ENCODE measurements at places on chromosomes 11 and 22.

DNA sequence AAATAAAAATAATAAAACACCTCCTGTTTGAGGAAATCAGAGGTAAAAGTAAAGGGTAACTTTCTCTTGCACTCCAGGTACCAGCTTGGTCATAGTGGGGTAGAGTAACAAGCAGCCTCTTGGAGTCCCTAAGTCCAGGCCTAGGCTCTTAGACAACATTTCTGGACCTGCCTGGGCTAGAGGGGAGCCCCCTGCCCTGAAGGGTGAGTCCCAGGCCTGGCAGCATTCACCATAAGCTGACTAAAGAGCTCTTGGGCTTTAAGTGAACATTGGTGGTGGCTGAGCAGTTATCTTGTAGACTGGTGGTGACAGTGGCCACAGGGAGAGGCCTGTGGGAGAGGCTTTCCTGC is 18.6 kb upstream of the OR56A3 start:
- DNase-seq: no peak

- no peak for DNase-seq
Measured at GRCh38 chr11:15893080-15893492, 463.3 kb downstream of the SOX6 start.

- no peak for DNase-seq
Measured at GRCh38 chr11:73229321-73229895, 11.3 kb downstream of the P2RY2 start.

DNA sequence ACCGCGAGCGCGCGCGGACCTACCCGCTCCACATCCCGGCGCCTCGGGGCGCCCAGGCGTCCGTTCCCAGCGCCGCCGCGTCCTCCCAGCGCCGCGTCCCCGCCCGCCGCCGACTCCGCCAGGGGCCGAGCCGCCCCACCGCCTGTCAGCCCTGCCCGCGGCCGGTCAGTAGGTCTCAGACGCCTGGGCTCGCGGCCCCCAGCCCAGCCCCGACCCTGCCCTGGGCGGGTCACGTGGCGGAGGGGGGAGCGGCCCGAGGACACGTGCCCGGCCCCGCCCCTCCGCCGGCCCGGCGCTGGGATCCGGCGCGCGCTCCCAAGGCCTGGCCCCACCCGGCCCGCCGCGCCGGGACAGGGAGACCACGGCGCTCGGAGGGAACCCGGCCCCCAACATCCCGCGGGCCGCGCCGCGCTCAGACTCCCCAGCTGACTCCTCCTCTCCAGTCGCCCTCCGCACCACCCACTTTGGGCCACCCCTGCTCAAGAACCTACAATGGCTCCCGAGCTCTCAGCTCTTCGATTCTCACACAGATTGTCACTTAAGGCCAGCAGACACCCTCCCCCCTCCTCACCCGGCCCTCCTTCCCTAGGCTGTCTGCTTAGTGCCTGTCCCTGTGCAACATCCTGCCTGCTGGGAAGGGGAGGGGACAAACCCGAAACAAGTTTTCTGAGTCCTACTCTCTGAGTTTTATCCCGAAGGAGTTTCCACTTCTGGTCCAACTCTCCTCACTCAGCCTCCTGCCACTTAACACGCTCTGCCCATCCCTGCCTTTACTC is at the start of gene RAB3IL1:
Gene RAB3IL1 (minus strand): TSS at position 233 of the 776 bp plus-strand sequence. CDS start 199 bp downstream, at position 34.
- DNase-seq: peak; percentile 94

- DNase-seq: no peak
Measured at GRCh38 chr11:92670308-92670890, 299.1 kb upstream of the MTNR1B start.

DNA sequence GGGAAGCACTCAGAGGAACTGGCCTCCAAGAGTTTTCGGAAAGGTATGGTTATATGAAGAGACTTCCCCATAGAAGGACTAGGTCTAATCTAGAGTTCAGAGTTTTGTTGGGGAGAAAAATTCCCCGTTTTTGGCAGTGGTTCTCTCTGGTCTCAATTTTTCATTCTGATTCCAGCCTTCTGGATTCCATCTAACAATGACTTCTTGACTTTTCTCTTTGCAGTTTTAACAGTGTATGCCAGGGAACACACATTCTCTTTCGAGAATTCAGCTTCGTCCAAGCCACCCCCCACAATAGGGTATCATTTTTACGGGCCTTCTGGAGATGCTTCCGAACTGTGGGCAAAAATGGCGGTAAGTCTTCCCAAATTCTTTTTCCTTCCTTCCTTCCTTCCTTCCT is 115.6 kb downstream of the CSTPP1 start:
- DNase-seq: no peak

- DNase-seq: no peak
Measured at GRCh38 chr11:134784046-134784445, 372.0 kb upstream of the B3GAT1 start.

GRCh38 chr11:130403967-130404366 is 24.4 kb downstream of the ADAMTS8 start:
- no peak for DNase-seq

DNA sequence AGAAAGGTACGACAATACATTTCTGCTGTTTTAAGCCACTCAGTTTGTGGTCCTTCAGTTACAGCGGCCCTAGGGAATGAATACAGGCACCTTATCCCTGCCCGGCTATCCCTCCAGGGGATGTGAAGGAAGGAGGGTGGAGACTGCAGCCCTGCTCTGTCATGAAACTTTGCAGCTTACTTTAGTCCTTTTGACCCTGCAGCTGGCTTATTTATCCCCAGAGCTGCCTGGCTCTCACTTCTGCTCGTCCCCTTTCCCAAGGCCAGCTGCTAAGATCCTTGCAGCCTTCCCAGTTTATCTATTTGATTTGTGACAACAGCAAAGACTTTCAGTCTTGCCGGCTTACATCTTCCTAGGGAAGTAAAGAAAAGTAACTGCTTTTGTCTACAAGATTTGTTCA is 55.2 kb downstream of the SC5D start:
- DNase-seq: no peak

- DNase-seq: no peak
Measured at GRCh38 chr11:114263513-114264170, 32.6 kb upstream of the NNMT start.

DNA sequence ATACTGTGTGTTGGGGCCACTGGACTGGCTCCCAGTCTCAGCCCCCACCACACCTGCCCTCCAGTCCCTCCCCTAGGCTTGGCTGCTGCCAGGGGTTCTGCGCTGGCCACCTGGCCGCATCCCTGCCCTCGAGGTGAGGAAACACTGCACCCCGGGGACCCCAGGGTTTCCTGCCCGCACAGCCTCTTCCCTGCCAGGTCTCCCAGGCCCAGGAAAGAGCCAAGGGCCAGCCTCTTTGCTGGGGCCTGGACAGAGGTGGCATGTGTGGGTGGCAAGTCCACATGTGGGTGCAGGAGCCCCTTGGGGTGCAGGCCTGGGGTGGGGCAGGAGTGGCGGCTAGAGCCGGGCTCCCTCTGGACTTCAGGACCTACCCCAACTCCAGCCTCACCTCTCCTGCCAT is 2.5 kb downstream of the EPS8L2 start:
- no peak for DNase-seq

DNA sequence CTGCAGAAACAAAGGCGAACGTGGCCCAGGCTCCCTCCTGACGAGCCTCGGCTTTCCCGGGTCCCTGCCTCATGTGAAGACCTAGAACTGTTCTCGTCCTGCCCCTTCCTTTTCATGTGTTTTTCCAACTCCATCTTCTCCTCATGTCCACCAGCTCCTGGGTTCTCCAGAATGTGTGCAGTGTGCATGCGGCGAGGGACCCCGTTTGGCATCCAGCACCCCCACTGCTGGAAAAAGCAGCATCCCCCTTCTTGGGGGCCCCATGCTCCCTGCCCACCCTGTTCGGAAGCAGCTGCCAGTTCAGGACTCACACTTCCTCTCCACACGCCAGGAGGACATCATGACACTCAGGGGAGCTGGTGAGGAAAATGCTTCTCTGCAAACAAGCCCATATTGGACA is 313.5 kb downstream of the BRD1 start:
- no peak for DNase-seq

- DNase-seq: no peak
Measured at GRCh38 chr11:61578819-61579675, 1.8 kb downstream of the SYT7 start.

- no peak for DNase-seq
Measured at GRCh38 chr22:42905702-42906183, 48.7 kb upstream of the ARFGAP3 start.

GRCh38 chr11:123191939-123192338 is 3.1 kb downstream of the CLMP start:
- no peak for DNase-seq

- DNase-seq: no peak
Measured at GRCh38 chr11:65764434-65764833, 16.3 kb downstream of the AP5B1 start.

GRCh38 chr11:111454561-111455192 is 57.5 kb downstream of the BTG4 start:
- DNase-seq: peak; percentile 91

DNA sequence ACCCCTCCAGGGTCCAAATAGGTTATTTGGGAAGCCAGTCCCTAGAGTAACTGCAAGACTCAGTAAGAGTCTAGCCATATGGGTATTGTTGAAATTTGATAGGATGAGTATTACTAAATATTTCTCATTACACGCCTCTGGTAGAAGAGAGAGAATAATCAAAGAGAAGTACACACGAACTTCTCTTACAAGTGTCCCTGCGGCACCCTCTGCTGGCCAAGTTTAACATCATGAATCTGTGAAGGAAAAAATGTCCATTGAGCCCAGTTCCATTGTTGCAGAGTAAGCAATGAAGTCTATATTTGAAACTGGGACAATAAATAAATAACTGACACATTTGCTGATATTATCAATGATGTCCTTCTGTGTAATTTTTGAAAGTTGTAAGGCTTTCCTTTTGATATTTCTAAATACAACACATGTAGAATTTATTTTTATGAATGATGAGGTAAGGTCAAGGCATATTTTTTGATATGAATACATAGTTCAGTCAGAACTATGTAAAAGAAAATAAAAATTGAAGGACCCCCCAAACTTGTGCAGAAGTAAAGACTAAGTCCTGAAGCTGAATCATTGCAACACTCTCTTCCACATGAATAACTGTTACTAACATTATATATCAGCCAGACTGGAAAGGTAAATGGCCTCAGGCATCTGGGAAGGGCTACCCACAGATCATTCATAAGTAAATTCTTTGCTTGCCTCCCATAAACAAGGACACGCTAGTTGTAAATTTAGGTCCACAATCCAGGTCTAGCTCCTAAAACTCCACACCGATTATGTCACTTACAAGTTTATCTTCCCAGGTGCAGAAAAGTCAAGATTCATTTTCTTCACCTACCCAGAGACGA is 10.0 kb downstream of the OR51L1 start:
- peak; percentile 58 for DNase-seq

GRCh38 chr22:30861688-30862552 is 106.7 kb downstream of the MORC2 start:
- DNase-seq: peak; percentile 6

- DNase-seq: no peak
Measured at GRCh38 chr11:5335170-5335569, 8.2 kb downstream of the OR51B5 start.

DNA sequence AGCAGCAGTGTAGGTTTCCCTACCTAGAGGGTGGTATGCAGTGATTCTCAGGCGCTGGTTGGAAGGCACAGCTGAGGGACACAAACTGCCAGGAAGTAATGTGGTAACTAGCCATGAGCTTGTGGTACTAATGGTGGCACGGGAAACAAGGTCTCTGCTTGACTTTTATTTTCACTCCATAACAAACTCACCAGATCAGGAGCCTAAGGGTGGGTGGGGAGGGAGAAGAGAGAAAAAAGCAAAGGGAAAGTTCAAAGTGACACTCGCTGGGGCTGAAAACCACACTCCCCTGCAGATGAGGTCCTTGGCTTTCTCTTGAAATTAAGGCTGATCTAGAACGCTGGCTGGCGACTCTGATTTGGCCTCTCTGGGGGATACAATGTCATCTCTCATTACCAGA is 22.0 kb downstream of the TRAF6 start:
- no peak for DNase-seq

- no peak for DNase-seq
Measured at GRCh38 chr11:126604461-126604860, 249.0 kb downstream of the ST3GAL4 start.

- DNase-seq: peak; percentile 62
Measured at GRCh38 chr11:8098361-8098760, 17.4 kb downstream of the TUB start.

DNA sequence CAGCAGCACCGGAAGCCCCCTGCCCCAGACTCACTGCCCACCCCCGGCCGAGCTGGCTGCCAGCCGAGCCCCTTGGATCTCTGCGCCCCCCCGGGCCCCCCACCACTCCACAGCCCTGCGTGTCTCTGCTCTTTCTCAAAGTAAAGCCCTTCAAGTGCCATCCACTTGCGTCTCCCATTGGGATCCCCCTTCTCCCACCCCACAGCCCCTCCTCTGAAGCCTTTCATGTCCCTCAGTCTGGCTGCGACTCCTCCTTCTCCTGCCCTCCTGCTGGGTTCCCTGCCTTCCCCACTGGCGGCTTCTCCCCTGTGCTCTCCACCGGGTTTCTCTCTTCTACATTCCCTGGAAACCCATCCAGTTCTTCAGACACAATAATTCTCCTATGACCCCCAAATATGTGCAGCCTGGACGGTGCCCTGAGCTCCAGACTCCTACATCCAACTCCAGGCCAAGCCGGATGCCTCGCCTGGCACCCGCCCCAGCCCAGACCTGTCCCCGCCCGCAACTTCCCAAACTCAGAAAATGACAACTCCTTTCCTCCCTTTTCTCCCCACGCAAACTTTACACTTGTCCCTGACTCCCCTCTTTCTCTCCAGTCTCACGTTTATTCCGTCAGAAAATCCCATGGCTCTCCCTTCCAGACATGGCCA is 108.9 kb downstream of the WNT7B start:
- no peak for DNase-seq

- DNase-seq: no peak
Measured at GRCh38 chr11:83122050-83122449, 34.9 kb upstream of the PCF11 start.

DNA sequence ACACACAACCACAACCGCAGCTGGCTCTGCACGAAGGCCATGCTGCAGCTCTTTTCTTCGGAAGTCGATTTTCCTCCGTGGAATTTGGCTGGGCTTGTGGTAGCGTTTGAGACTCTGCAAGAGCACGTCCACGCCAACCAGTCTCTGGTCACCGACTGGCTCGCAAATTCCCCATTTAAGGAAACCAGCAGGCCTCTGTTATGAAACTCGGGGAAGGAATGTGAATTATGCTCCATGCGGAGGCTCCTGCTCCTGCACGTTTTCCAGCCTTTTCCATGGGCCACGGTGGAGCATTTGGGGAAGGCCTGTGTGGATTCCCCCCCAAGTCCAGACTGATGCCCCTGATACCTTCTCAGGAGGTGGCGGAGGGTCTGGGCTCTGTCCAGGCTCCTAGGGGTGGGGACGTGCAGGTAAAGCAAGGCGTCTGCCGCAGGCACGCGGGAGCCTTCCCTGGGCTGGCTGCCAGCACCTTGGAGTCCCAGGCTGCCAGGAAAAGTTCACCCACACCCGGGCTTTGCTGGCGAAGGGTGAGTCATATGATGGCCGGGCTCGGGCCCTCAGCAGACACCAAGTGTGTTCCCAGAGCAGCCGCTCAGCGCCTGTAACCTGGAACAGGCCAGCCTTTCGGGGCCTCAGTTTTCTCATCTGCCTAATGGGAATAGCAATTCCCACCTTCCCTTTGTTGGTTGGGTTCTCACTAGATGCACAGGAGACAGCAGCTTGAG is 41.9 kb downstream of the LRP5 start:
- DNase-seq: peak; percentile 97

All from AG20443 (cell line).